ENCODE measurements at places on chromosomes 3 and 15. TPM values are rescaled to one million over a fixed set of nuclear protein-coding genes. Genes with fewer than 3 reads are reported as not detected.

GRCh38 chr3:63479661-63480035 is 172.8 kb upstream of the SNTN start:
- no peak for DNase-seq

GRCh38 chr3:107239703-107240102 is 137.5 kb upstream of the CCDC54 start:
- DNase-seq: no peak

DNA sequence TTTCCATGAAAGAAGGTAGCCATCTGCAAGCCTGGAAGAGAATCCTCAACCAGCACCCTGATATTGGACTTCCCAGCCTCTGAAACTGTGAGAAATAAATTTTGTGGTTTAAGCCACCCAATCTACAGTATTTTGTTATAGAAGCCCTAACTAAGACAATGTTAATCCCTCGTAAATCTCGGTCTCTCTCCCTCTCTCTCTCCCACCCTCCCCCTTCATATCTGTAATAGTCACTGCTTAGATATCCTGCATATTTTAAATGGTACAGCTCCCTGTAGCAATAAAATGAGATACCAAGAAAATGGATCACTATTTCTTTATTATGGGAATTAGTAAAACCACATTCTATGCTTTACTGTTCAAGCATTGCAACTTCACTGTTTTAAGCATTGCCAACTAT is 21.0 kb upstream of the FAM174B start:
- DNase-seq: no peak

GRCh38 chr3:170428095-170428494 is 9.4 kb downstream of the CLDN11 start:
- DNase-seq: no peak

The CYP1A2 gene
- total RNA-seq: not detected

The ANKUB1 gene
- not detected for total RNA-seq
